ENCODE measurements at places on chromosomes 12 and 14.

- DNase-seq, result no peak
Measured at GRCh38 chr14:60294411-60295069, 45.5 kb downstream of the PPM1A start.

DNA sequence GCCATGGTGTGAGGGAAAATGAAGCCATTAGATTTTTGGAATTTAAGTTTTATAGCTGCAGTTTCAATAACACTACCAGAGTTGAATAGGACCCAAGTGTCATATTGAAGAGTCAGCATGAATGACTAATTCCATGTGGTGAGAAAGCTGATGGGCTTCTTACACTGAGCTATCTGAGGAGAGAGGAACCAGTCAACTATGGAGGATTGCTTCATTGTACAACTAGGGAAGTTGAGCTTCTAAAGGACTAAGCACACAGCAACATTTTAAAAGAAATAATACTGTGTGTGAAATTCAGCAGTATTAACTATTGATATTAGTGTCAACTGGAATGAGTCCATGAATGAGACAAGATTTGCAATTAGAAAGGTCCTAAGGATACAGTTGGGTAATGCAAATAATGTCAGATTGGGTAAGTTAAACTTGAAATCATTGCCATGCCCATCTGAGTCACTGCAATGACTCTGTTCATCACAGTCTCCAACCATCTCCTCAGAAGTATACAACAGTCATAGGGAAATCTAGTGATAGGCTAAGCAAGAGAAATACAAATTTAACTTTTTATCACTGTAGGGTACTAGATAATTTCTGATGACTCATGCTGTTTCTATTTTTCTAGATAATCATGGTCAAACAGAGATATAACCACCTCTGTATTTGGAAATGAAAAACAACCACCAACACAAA lies 394.2 kb downstream of the FSCB start:
- no peak for DNase-seq

DNA sequence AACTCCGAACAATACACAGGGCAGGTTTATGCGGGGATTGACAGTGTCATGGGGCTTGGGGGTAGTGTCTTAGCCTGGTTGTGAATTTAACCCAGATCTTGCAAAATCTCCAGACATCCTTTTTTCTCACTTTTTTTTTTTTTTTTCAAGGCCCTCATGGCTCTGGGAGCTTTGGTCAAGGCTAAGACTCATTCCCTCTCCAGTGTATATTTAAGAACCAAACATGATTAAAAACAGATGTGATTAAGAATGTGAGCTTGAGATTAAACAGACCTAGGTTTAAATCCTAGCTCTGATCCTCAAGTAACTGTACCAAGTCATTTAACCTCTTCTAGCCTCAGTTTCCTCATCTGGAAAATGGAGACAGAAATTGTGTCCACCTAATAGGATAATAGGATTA lies 151.7 kb upstream of the FUT8 start:
- no peak for DNase-seq

GRCh38 chr12:27780612-27781408 lies 774 bp upstream of the MANSC4 start:
- peak; percentile 31 for DNase-seq

- no peak for DNase-seq
Measured at GRCh38 chr12:77821699-77822203, 8.9 kb upstream of the NAV3 start.

DNA sequence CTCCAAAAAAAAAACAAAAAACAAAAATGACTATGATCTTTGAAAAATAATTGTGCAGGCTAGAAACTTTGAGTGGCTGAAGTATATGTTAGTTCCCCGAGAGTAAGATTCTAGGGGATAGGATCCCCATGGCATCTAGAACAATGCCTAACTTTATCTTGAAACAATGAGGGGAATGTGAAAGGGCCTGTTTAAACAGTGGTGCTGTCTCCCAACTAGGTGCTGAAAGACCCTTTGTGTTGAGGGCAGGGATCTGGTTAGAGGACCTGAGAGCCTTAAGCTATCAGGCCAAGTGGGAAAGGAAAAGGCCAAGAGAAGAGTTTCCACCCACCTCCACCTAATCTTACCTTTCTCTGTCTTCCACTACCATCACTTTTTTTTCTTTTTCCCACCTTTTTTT lies 6.8 kb upstream of the YLPM1 start:
- DNase-seq, result no peak

GRCh38 chr14:52312931-52313355 lies 1.2 kb upstream of the PTGER2 start:
- DNase-seq, result no peak
